ENCODE measurements at places on chromosomes 5 and 9. TPM values are rescaled to one million over a fixed set of nuclear protein-coding genes. Genes with fewer than 3 reads are reported as not detected.

Gene RORB
- 1.7 TPM for total RNA-seq

Gene AUH
- 25.0 TPM for total RNA-seq

Gene PCDHB14
- 3.7 TPM for total RNA-seq

Gene SPARC
- 454 TPM for total RNA-seq

Gene FBN2
- 62.5 TPM for total RNA-seq

Gene PCDHAC2
- total RNA-seq, result 2.7 TPM

Gene PCAT7
- total RNA-seq, result 10.0 TPM

Gene CER1
- 0.99 TPM for total RNA-seq

Gene F2R
- 8.5 TPM for total RNA-seq

Gene NTMT1
- total RNA-seq, result 33.5 TPM

Gene IL5
- not detected for total RNA-seq

Gene SPATA31A6
- not detected for total RNA-seq

Gene ZNG1F
- total RNA-seq, result 15.8 TPM

Data from type B pancreatic cell (in vitro differentiated cells).